KBM-7 (cell line): ENCODE measurements at places on chromosomes 6 and 20.
A peak's percentile ranks its signal among the peaks of the same experiment; 100 is the strongest.

- DNase-seq, result peak; percentile 77
Observed at GRCh38 chr6:112780498-112781096, 433.5 kb downstream of the RFPL4B start.

- no peak for DNase-seq
Observed at GRCh38 chr20:855466-856360, 22.2 kb downstream of the FAM110A start.

DNA sequence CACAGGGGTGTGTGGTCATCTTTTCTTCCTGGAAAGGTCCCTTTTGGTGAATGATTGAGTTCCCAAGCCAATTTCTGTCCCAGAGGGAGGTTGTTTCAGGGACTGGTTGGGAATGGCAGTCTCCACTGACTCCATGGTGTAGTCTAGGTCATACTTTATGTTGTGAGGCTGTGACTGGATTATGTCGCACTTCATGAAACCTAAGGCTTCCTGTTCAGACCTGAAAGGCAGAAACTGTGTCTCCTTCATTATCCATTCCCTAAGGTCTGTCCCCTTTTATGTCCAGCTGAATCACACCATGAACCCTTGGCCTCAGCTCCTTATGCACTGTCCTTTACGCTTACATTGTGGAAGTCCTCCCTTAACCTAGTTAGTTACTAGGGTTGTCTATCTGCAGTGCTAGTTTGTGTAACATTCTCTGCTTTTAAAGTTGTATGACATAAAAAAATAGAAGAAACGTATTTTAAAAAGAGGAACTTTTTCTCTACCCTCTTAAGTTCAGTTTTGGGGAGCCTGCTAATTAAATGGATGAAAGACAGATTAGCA is 191.3 kb downstream of the JARID2 start:
- DNase-seq, result no peak

- peak; percentile 21 for DNase-seq
Observed at GRCh38 chr20:23027721-23028120, 7.4 kb upstream of the SSTR4 start.

GRCh38 chr20:44830523-44830922 is 20.2 kb upstream of the RIMS4 start:
- DNase-seq, result no peak

DNA sequence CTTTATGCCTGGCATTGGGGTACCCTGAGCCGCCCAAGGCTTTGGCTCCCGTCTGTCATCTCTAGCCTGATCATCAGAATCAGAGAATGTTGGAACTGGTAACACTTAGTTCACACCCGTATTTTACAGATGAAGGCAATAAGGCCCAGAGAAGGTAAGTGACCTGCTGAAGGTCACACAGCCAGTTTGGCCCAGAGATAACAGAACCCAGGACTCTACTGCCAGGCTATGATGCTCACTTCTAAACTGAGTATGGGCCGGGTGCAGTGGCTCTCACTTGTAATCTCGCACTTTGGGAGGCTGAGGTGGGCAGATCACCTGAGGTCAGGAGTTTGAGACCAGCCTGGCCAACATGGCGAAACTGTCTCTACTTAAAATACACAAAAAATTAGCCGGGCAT is 1.8 kb upstream of the TGM6 start:
- DNase-seq, result no peak

DNA sequence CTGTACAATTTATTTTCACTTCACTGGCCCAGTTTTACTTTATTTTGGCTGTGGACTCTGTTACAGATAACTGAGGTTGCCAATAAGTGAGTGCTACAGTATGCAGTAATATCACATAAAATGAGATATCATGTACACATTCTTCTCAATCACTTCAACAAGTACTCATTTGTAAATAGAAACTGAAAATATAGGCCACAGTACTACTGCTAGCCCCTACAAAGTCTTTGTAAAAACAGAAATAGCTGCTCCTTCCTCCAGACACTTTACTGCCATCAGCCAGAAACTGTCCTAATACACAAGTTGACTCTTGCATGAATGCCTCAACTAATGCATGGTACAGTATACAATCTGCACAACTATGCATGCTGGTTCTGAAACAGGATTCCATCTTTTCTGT is 9.2 kb downstream of the DTNBP1 start:
- no peak for DNase-seq

DNA sequence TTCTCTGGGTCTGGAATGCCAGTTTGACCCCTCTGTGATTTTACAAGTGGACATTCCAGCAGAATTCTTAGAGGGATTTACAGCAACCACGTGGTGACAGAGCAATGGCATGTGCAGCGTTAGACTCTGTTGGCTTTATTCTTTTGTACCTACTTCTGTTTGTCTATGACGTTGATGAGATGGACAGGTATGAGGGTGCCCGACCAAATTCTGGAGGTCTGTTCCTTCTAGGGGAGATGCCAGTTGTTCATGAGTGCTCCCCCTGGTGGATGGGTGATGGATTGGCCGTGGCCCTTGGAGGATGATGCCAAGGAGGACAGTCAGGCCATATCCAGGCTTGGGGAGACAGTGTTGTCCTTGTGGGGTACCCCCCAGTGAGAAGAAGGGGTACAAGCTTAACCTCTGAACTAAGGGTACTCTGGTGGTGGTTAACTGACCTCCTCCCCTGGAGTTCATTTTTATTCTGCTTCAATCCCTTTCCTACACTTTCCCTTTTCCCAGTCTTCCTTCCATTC is 198.6 kb downstream of the DTNBP1 start:
- peak; percentile 48 for DNase-seq

GRCh38 chr6:41017663-41018062 is 21.4 kb downstream of the UNC5CL start:
- no peak for DNase-seq

DNA sequence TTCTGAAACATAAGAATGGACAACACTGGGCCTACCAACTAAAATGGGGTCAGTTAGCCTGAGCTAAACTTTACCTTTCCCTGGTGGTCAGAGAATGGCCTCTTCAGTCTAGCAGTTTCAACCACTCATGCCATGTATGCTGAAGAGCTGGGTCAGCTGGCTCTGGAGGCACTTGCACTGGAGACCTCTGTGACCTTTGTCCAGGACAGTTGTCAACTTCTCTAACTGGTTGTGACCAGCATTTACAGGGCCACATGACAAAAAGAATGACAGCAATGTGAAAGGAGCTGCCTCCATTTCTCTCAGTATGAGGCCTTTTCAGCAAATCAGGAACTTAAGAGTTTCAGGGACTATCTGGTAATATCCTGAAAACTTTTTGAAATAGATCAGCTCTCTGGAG is 59.9 kb upstream of the TMEM30A start:
- no peak for DNase-seq

GRCh38 chr6:133947302-133947900 is 5.6 kb upstream of the TBPL1 start:
- DNase-seq, result no peak

- no peak for DNase-seq
Observed at GRCh38 chr6:126396131-126396530, 56.2 kb downstream of the CENPW start.

DNA sequence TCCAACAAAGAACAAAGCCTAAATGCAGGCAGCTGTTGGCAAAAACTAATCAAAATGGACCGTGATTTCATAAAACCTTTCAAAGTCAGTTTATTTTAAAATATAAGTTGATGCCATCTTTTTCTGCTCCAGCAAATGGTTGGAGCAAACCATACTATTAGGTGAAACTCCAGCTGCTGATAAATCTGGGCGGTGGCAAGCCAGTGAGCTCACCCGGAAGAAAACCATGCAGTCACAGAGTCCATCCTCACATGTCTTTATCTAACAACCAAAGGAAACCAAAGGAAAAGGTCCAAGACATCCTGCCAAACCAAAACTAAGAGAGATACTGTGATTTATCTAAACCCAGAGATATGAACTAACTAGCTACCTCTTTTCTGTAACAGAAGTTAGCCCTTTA is 72.6 kb downstream of the HIVEP2 start:
- DNase-seq, result no peak

GRCh38 chr6:170294813-170295509 is 4.1 kb upstream of the DLL1 start:
- DNase-seq, result peak; percentile 51
